Right ventricle myocardium inferior (tissue), 1 donor: ENCODE measurements at places on chromosomes 13 and 19. TPM values are rescaled to one million over a fixed set of nuclear protein-coding genes. Genes with fewer than 3 reads are reported as not detected.

DNA sequence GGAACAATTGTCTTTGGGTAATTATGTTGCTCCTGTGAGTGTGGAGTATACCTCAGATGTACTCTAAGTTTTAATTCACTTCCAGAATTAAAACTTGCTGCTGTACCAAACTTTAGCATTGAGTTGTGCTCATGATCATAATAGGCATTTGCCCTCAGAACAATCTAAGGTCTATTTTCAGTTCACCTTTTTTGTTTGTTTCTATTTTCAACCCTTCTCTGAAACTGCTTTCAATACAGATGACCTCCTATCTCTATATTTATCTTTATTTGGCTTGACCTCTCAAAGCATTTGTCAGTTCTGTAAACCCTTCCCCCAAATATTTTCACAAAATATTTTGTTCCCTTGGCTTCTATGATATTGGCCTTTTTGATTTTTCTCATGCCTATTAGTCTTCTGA is 873.0 kb downstream of the OLFM4 start:
- DNase-seq: no peak

DNA sequence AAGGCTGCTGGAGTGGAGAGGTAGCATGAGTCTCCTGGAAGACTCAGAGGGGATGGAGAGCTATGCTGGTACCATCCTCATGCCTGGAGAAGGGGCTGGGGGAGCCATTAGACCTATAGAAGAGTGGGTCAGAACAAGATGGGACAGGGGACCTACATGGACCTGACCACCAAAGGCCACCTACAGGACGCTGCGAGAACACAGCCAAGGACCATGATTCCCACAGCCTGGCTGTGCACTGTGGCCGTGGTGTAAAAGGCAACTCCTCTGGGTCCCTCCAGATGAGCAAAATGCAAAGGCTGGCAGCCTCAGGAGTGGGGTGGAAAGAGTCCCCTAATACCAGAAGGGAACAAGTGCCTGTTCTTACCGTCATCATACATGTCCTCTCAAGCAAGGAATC is 216.2 kb downstream of the SLC7A1 start:
- DNase-seq: no peak

DNA sequence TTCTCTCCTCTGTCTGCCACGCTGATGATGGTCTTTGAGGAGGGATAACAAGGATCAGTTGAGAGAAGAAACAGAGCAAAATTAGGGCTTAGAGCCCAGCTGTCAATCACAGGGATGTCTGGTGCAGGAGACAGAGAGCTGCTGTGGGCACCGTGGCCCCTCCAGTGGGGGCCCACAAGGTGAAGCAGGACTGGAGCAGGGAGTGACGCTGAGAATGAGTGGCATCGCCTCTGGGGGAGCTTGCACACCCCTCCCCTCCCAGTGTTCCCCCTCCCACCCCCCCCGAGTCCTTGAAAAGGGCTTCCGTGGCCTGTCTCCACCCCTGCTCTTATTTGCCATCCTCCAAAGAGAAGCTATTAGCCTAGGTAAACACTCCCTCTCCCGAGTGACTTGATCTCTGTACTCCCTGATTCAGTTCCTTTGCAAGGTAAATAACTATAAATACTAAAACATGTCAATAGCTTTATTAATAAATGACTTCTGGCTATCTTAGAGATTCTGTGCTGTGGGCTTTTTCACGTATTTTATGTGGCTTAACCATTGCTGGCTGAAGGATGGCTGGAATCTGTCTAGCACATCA is 440.0 kb downstream of the ZNF536 start:
- DNase-seq: peak; percentile 15

- no peak for DNase-seq
These were observed 39.4 kb upstream of the FARP1 start for GRCh38 chr13:98103531-98103930.

DNA sequence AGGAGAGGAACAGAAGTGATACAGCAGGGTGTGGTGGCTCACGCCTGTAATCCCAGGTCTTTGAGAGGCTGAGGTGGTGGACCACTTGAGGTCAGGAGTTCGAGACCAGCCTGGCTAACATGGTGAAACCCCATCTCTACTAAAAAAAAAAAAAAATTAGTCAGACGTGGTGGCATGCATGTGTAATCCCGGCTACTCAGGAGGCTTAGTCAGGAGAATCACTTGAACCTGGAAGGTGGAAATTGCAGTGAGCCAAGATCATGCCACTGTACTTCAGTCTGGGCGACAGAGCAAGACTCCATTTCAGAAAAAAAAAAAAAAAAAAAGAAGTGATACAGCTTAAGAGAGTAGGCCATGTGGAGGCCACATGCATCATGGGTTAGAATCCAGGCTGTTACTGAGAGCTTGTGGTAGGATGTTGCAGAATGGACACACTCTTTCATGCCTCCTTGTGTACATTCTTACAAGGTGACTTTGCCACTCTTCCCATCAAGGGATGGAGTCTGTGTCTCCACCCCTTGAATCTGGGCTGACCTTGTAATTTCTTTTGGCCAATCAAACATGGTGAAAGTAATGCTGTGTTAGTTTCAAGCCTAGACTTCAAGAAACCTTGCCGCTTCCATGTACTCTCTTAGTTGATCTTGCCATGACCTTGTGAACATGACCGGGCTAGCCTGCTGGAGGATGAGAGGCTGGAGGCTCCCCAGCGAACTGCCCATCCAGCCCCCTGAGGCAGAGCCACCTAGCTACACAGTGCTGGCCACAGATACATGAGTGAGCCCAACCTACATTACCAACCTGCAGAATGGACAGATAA is 12.3 kb downstream of the FAM187B start:
- DNase-seq: no peak

DNA sequence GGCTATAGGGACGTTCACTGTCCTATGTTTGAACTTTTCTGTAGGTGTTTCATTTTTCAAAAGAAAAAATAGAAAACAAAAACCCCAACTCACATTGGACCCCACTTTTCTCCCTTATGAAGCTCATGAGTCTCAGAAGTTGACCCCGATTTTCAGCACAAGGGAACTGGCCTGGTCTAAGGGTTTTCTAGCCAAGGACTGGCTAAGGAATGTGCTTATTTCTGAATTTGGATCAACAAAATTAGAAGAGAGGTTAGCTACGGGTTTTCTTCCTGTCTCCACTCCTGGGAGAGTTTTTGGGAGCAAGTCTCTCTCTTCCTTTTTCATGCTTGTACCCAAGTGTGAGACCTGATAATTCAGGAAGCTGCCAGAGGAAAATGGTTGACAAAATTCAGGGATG is 453.2 kb downstream of the KLF12 start:
- no peak for DNase-seq

DNA sequence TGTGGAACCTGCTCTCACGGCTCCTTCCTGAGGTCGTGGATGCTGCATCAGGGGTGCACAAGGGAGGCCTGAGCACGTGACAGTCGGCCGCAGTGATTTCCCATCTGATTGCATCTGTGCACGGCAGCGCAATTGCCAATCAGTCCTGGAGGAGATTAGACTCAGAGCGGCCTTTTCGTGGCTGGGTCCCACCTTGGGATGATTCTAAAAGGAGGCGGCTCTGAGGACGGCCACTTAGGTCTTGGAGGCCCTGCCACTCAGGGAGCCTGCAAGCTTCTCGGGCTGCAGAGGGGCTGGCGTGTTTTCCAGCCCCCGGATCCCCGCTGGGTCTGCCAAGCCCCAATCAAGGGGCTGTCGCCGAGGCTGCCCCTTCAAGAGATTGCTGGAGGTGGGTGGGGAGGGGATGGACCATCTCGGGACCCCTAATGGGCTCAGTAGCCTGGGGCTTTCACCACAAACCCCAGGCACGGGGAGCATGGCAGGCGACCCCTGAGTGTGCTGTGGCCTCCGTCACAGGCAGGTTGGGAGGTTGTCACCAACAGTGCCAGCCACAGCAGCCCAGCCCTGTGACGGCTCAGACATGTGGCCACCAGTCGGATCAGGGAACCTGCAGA is 51.6 kb downstream of the SOX1 start:
- DNase-seq: peak; percentile 27

GRCh38 chr19:2478278-2478755 is 2.4 kb downstream of the GADD45B start:
- DNase-seq: peak; percentile 85

GRCh38 chr13:102039264-102039663 is 362.6 kb downstream of the FGF14 start:
- peak; percentile 62 for DNase-seq

GRCh38 chr19:50204811-50205675 is 1.6 kb downstream of the MYH14 start:
- DNase-seq: peak; percentile 75

DNA sequence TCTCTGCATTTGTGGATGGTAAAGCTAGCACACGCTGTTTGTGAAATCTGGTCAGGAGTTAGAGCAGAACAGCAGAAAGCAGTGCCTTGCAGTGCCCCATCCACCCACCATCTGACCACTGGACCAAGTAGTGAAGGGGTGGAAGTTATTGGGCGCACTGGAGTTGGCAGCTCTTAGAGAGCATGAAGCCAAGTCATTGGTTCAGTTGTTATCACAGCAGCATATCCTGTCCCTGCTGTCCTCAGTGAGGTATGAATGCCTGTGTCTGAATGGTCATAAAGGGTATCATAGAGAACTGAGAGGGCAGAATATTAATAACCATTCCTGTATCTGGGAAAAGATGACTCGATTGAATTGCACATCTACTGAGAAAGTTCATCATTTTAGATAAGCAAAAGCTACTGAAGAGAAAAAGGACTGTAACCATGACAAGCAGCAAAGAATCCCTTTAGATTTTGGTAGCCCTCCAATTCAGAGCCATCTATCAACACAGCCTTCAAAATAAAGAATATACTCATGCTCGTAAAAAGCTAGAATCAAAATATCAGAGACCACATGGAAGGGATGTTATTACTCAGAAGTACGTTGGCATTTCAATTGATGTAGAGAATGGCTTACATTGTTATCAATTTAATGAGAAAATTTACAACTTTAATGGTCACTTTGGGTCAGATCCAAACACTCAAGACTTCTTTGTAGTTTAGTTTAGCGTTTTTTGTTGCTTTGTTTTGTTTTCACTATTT is 919.0 kb downstream of the EFNB2 start:
- no peak for DNase-seq

GRCh38 chr13:46606970-46607369 is 54.0 kb downstream of the LRCH1 start:
- DNase-seq: no peak

GRCh38 chr13:73828811-73829210 is 305.4 kb downstream of the KLF12 start:
- no peak for DNase-seq

- DNase-seq: no peak
These were observed 1.4 kb downstream of the FZR1 start for GRCh38 chr19:3507371-3508120.

- no peak for DNase-seq
These were observed 759 bp upstream of the TLE6 start for GRCh38 chr19:2976609-2977000.

CHAMP1 gene
- 7.7 TPM for total RNA-seq

UPF1 gene
- 37.0 TPM for total RNA-seq

SYNE4 gene
- total RNA-seq: 0.35 TPM

PBX4 gene
- not detected for total RNA-seq

ATP8B3 gene
- total RNA-seq: 0.68 TPM

ZNF737 gene
- 6.0 TPM for total RNA-seq

RCBTB1 gene
- 22.3 TPM for total RNA-seq

IGFL2 gene
- total RNA-seq: not detected

ZFP28 gene
- total RNA-seq: 5.5 TPM
